Left renal cortex interstitium (tissue), 4 donors: ENCODE measurements at places on chromosomes 12 and 14.

DNA sequence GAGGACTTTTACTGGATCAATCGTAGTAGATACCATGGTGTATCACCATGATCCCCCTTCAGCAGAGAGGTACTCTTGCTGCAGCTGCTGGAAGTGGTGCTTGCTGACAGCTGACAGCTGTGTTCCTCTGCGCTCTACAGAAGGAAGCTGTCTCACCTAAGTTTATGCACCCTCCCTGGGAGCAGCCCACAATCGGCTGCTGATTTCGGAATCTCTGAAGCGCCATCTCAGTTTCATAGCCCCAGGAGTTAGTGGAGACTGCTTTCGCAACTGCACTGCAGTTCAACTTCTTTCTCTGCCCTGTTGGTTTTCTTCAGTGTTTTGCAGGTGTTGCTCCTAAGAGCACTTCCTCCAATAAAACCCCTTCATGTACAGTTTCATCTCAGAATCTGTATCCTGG is 237.9 kb downstream of the PAWR start:
- DNase-seq, result no peak

DNA sequence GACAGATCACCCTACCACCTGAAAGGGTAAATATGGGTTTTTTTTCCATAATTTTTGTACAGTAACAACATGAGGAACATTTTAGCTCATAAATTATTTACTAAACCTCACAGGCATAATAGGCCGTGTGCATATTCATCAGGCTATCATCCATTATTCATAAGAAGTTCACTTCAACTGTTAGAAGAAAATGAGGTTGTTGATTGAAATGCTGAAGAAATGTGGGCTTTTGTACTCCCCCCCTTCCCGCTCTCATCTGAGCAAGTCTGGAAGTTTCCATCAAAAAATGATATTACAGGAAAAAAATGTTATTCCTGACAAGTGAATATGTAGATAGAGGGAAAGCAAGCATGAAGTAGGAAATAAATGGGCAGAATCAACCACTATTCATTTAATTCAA is 7.9 kb upstream of the POU6F1 start:
- no peak for DNase-seq

DNA sequence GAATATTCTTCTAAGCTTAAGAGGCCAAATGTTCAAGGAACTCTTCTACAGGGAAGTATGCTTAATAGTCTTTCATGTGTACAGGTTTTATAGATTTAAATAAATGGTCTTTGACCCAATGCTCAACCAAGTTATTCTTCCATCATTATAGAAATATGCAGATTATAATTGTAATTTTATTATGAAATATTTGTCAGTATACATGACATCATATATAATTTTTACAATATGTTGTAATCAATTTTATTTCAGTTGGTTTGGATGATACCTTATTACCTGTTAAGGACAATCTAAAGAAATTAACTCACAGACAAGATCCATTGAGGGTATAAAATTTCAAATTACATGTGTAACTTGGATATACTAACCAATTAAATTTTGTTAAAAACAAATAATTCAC is 1278.3 kb downstream of the SLC16A7 start:
- DNase-seq, result no peak

DNA sequence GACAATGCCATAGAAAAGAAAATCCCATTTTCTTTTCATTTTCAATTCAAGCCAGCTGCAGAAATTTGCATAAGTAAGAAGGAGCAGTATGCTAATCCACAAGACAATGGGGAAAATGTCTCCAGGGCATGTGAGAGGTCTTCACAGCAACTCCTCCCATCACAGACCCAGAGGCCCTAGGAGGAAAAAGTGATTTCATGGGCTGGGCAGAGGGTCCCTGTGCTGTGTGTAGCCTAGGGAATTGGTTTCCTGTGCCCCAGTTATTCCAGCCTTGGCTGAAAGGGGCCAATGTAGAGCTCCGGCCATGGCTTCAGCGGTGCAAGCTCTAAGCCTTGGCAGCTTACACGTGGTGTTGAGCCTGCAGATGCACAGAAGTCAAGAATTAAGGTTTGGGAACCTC is 211.4 kb downstream of the CCDC59 start:
- no peak for DNase-seq

DNA sequence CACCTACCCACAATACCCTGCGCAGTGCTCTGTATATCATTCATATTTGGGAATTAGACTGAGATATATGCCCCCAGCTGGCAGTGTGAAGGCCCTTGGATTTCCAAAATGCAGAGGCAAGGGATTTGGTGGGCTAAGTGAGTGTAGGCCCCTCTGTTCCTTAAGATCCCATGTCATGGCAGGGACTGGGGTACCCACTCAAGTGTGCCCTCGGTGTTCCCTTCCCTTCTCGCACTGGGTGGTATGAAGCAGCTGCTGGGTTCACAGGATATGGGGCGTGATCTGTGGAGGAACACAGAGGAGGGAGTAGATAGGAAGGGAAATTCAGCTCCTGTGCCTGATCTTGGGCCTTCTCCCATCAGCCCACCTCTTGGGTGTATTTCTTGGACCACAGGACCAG is 63.1 kb upstream of the VASH1 start:
- DNase-seq, result no peak

GRCh38 chr12:120861074-120861795 is 42.9 kb downstream of the SPPL3 start:
- no peak for DNase-seq

GRCh38 chr14:53494587-53494986 is 341.5 kb upstream of the DDHD1 start:
- DNase-seq, result no peak

DNA sequence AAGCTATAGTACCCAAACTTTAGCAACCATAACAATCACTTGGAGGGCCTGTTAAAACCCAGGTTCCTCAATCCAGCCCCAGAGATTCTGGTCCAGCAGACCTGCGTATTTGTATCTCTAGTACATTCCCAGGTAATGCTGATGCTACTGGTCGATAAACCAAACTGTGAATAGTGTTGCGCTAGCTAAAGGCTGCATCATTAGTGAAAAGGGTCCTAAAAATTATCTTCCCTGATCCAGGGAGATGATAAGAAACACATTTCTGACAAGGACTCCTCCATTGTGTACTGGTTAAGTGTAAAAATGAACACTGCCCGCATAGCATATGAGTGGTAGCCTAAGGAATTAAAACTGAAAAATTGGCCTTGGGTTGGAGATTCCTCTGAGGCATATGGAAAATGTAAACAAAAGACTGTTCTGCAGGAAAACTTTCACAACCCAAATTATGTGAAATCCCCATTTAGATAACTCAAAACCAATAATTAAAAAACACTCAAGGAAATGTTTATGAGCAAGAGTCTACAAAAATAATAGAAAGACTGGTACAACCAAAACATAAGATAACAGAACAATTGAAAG is 322.7 kb downstream of the CEP128 start:
- DNase-seq, result no peak

DNA sequence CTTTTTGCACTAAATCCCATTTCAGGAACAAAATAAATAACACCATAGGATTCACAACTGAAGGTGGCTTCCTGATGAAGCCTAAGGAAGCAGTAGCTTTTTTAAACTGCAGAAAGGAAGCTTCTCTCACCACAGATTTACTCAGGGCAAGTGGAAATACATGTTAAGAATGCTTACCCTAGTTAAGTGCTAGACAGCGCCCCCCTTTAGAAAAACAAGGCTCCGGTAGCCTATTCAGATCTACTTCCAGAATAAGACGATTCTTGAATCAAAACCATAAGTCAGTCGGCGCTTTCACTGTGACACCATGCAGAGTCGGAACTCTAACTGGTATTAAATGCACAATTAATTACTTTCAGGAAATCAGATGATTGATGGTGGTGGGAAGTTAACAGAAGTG is 41.9 kb downstream of the E2F7 start:
- DNase-seq, result no peak

DNA sequence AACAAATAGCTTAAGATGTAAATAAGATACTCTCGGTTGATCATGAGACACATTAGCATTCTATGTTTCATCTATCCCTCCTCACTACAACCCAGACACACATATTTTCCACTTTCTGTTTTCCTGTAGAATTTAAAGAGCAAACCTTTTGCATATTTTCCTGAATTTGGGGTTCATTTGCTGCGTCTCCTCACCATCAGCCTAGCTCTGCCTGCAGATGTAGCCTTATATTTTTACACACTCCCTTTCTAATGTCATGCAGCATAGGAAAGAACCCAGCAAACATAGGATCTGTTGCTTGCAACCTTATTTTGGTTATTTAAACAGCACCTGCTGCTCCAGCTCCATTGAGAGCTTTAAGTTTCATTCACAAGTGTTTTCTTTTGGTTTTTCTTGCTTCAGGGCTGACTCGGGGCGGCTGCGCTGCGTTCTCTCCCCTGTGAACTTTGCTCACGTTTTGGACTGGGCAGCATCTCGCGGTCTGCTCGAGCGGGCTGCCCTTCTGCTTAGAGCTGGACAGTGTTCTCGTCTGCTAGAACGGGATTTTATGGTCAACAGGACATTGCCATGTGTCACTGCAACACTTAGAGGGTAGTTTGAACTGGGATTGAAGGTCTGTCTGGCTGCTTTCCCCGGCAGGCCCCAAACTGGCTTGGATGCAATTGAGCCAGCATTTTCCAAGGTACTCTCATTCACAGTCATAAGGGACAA is 57.8 kb upstream of the VRK1 start:
- DNase-seq, result no peak

- no peak for DNase-seq
Observed at GRCh38 chr14:101889898-101890297, 74.5 kb upstream of the DYNC1H1 start.

DNA sequence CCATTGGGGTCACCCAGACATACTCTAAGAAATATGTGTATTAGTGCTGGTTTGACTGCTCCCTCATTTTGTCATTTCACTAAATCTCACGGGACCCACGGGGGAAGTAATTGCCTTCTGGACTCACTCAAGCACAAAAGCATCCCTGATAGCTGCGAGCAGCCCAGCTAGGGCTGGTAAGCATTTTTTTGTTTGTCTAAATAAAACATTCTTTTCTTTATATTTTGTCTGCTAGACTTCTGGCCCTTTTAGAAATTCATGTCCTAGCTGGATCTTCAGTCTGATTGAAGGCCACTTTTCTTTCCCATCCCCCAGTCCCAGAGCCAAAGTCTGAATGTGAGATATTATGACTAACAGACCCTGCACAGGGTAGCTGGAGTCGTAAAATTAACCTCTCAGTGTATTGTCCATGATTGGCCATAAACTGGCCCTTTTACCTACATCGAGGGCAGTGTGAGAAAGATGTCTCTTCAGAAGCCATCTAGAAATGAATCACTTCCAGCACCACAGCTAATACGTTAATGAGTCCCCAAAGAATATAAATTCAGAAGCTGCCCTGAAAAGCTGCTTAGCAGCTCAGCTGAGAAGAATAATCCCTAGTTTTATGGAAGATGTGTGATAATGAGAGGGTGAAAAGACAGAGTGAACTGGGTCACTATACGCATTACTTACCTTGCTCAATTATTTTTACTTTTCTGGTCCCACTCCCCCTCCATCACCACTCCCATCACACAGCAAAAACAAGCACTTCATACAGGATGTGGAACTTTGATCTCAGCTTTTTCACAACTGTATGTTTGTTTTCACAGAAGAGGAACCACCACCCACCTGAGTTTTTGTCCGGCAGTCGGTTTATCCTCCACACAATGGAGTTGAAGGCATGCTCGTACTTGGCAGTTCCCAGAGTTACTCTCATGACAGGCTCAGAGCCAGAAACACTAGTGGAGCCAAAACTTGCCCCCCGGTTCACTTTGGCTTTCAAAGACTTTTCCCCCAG is 55.6 kb upstream of the GTF2A1 start:
- DNase-seq, result no peak

- DNase-seq, result peak; percentile 41
Observed at GRCh38 chr12:123971770-123972456, 718 bp downstream of the CCDC92 start.

- DNase-seq, result no peak
Observed at GRCh38 chr14:96194657-96195431, 9.8 kb upstream of the BDKRB2 start.

DNA sequence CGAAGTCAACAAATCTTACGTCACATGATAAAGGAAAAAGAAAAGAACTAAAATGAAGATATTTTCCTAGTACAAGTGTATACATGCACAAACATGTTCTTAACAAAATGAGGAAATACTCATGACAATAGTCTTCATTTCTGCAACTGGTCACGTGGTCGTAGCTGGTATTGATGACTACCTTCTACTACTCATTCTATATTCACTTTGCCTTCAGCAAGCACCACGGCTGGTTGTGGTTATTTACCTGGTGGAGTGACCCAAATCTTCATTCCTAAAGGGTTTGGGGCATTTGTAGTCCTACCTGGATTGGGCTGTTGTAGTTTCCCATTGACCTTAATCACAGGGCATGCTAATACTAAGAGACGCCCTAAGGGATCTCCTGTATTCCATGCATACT is 51.2 kb downstream of the FIGNL2 start:
- DNase-seq, result no peak

DNA sequence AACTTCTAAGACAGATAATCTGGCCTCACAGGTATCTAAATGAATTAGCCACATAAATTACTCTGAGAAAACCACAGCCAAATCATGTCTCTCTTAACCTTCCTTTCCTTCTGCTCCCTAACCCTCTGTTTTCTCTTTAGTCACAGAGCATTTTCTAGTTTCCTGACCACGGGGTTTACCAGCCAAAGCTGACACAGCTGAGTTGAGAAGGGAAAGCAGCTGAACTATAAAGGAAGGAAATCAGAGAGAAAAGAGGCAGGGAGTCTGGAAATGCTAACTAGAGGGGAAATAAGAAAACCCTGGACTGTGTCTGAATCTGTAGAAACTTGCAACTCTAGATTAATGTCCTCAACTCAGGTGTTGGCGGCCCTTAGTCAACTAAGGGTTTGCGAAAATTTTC is 24.4 kb downstream of the ANKS1B start:
- DNase-seq, result no peak

DNA sequence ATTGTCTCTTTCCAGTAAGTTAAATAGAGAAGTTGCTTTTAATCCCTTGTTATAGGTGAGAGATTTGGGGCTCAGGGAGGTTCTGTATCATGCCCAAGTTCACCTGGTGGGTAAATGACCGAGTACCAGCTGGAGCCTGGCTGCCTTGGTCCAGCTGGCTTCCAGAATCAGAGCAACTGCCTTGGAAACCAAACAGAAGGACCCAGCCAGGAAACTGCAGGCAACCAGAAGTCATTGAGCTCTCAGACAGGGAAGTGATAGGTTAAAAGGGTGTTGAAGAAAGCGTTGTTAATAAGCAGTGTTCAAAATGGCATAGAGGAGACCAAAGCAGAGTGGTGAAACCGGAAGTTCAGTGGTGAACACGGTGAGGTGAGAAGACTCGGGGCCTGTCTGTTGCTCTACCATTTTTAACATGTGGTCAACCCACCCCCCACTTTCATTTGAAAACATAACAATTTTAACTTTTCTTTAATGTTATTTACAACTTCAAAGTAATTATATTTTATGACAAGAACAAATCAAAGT is 54.9 kb downstream of the PLEKHG7 start:
- DNase-seq, result no peak

GRCh38 chr14:95261616-95262510 is 57.8 kb downstream of the CLMN start:
- no peak for DNase-seq
